ENCODE measurements at places on chromosomes 1 and 21. TPM values are rescaled to one million over a fixed set of nuclear protein-coding genes. Genes with fewer than 3 reads are reported as not detected.

PDE9A gene
- total RNA-seq: 8.0 TPM

UBE2U gene
- not detected for total RNA-seq

SLC1A7 gene
- not detected for total RNA-seq

OLIG1 gene
- not detected for total RNA-seq

NMNAT2 gene
- 0.48 TPM for total RNA-seq

GRCh38 chr1:59598120-59598440, 216.7 kb upstream of the HOOK1 start:
- H3K27ac ChIP-seq: no peak overlapping the region
- H3K4me1 ChIP-seq: peaks cover 22% of the 10 kb centered on the region
- no peak for DNase-seq
- no peak overlapping the region for H3K4me3 ChIP-seq
- H3K27me3 ChIP-seq: no peaks in the 10 kb centered on the region

- no peak overlapping the region for H3K4me3 ChIP-seq
- no peak overlapping the region for H3K27ac ChIP-seq
- peaks cover 10% of the 10 kb centered on the region for H3K4me1 ChIP-seq
These were observed 63.4 kb upstream of the COA6 start for GRCh38 chr1:234309598-234310459.

DNA sequence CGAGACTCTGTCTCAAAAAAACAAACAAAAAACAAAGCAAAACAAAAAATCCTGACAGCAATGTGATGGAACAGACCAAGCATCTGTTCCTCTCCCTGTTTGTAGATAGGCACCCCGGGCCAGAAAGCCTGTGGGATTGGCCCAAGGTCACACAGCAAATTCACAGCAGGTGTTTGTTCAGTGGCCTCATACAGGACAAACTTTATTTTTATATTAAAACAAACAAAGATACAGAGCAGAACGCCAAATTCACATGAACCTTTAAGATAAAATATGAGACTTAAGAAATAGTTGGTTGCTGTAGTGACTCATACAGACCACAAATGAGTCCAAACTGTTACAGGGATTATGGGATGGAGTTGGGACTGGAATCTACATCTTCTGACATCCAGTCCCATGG, 2.3 kb upstream of the CELA2A start:
- no peak for DNase-seq
- H3K36me3 ChIP-seq: no peaks in the 10 kb centered on the region
- no peak overlapping the region for H3K27ac ChIP-seq
- no peaks in the 10 kb centered on the region for H3K4me1 ChIP-seq

GRCh38 chr1:161374373-161374772, 6.7 kb upstream of the CFAP126 start:
- H3K4me1 ChIP-seq: no peaks in the 10 kb centered on the region
- no peak overlapping the region for H3K27ac ChIP-seq
- no peak overlapping the region for H3K4me3 ChIP-seq
- H3K27me3 ChIP-seq: no peaks in the 10 kb centered on the region
- H3K36me3 ChIP-seq: no peaks in the 10 kb centered on the region
- no peak for DNase-seq

DNA sequence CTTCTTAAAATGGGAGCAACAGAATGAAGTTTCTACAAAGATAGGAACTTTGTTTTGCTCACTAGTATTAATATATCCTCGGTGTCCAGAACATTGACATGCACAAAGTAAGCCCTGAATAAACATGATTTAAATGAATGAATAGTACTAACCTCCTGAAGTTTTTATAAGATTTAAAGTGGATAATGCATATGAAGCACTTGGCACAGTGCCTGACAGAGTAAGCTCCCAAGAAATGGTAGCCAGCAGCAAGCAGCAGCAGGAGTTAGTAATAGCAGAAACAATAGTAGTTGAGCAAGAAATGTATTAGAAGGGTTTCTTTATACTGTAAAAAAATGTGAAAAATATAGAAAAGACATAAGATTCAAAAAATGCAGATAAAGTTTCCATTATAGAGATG, 258.1 kb upstream of the C1orf87 start:
- no peak overlapping the region for H3K27ac ChIP-seq
- no peak overlapping the region for H3K4me3 ChIP-seq
- H3K36me3 ChIP-seq: no peaks in the 10 kb centered on the region
- H3K4me1 ChIP-seq: no peaks in the 10 kb centered on the region
- H3K27me3 ChIP-seq: no peaks in the 10 kb centered on the region
- DNase-seq: no peak

GRCh38 chr1:205954819-205955404, 11.7 kb upstream of the SLC26A9 start:
- H3K4me3 ChIP-seq: no peak overlapping the region
- peaks cover 21% of the 10 kb centered on the region for H3K4me1 ChIP-seq
- H3K27me3 ChIP-seq: peaks cover 53% of the 10 kb centered on the region
- no peaks in the 10 kb centered on the region for H3K36me3 ChIP-seq
- no peak for DNase-seq
- H3K27ac ChIP-seq: no peak overlapping the region

DNA sequence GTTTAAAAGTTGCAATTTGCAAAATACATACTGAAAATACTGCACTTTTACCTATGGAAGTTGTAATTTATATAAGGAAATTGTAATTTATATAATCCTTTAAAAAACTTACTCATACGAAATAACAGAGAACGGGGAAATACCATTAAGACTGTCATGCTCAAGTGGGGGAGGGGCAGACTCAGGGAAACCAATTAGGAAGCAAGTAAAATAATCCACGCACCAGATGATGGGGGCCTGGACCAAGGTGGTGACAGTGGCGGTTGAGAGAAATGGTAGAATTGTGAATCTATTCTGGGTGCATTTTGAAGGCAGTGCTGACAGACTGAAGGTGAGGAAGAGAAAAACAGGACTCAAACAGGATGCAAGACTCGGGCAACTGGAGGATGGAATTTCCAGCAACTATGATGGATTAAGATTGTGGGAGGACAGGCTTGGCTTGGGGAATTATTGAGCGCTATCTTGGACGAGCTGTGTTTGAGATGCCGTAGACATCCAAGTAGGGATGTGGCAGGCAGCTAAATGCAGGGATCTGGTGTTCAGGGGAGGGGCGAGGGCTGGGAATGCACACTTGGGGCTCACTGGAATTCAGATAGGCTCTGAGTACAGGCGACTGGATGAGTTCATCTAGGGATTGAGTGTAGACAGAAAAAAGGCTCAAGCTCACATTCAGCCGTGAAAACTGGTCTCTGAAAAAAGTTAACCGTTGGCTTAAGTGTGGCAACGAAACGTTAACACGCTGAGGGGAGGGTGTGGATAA, 977 bp downstream of the LCA5L start:
- DNase-seq: no peak
- H3K27me3 ChIP-seq: no peaks in the 10 kb centered on the region
- H3K27ac ChIP-seq: peak overlapping the region; percentile 84
- peaks cover 19% of the 10 kb centered on the region for H3K4me1 ChIP-seq

- no peaks in the 10 kb centered on the region for H3K27me3 ChIP-seq
- peaks cover 5% of the 10 kb centered on the region for H3K36me3 ChIP-seq
- H3K27ac ChIP-seq: no peak overlapping the region
These were observed 5.6 kb downstream of the AHCTF1 start for GRCh38 chr1:246925997-246926626.

DNA sequence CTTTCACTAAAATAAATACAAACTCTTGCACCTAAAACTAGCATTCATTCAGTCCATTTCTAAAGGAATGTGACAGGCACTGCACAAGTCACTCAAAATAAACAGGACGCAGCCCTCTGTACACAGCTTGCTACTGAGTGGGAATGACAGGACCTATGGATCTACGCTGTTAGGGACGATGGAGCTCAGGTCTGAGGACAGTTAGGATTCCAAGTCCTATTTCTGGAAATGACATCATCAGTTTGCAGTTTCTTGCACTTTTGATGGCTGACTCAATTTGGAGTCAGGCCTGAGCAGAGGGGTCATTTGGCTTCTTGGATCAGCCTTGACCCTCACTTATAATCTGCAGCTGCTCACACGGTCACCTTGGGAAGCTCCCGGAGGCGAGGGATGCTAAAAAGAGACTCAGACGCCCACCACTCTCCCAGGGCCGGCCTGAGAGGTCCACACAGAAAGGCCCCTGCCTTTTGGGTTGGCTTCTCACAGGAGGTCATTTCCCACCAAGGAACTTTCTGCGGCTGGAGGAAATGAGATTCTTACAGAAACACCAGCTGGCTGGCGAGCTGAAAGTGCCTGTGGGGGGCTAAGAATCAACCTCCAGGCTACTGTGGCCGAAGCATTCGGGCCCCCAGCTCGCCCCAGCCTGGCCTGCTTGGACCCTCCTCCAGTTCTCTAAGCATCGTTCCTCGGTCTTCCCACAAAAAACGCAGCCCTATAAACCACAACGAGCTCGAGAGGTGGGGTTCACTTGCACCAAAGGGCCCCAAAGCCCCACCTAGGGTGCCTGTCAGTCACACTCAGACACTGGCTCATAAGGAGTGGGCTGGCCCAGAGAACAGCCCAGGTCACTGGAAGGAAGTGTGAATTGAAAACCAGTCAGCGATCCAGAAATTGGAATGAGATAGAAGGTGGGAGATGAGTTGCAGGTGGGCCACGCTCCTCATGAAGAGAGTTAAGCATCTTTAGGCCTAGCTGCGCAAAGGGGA, 8.9 kb upstream of the PDE9A start:
- no peaks in the 10 kb centered on the region for H3K36me3 ChIP-seq
- peaks cover 15% of the 10 kb centered on the region for H3K4me1 ChIP-seq
- no peak for DNase-seq
- no peak overlapping the region for H3K4me3 ChIP-seq
- H3K27me3 ChIP-seq: peaks cover 8% of the 10 kb centered on the region

All from suprapubic skin (tissue), 4 donors.